Mucosa of gallbladder (tissue), 1 donor: ENCODE measurements at places on chromosomes 2 and 18.

- no peak for DNase-seq
Measured at GRCh38 chr2:161067846-161068350, 92.3 kb upstream of the TANK start.

- no peak for DNase-seq
Measured at GRCh38 chr2:73415906-73416305, 30.3 kb downstream of the ALMS1 start.

DNA sequence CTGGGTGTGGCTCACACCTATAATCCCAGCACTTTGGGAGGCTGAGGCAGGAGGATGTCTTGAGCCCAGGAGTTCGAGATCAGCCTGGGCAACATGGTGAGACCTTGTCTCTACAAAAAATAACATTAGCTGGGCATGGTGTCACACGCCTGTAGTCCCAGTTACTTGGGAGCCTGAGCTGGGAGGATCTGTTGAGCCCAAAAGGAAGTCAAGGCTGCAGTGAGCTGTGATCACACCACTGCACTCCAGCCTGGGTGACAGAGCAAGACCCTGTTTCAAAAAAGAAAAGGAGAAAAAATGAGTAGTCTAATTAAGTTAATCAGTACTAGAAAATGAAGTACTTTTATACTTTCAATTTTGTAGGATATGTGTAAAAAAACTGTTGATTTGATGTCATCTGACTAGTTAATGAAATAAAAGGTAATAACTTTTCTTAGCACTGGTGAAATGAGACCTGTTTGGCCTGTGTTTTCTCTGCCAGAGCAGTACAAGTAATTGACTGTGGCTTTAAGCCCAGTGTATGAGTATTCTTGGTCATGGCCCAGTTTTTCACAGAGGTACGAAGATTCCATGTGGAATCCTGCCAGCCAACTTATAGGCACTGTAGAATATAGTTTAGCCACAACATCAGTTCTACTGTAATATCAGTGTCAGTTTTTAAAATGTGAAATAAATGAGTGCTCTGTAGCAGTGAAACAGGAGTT is 35.8 kb downstream of the MFSD6 start:
- DNase-seq: no peak

DNA sequence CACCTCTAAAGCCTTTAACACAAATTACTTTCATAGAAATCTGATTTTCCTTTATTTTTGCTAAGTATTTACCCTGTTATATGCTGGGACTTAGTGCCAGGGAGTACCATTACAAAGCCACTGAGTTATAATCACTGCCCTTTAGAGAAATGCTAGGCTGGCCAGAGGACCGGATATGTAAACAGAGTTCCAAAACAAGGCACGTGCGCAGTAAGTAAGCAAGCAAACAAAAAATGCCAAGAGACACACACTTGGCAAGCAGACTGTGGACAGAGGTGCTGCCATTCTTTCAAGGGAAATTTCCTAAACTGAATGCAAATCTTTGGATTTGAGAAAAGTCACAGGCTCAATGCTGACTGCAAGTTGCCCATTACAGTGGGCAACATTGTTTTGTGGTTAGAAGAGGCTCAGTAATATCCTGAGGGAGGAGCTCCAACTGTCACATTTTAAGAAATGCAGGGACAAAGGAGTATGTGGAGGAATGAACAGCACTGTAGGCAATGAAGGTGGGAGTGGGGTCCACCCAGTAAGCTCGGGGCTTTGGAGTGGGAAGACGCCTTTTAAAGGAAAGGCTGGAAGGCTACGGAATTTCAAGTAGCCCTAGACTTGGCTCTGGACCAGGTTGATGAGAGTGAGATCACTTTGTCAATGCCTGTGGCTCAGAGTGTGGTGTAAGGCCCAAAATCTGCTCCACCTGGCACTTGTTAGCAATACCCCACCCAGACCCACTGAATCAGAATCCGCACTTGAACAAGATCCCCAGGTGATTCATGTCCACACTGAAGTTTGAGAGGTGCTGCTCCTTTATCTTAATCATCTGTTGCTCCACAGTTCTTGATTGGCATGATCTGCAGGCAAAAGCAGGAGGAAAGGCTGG is 2.1 kb upstream of the PARD6G start:
- DNase-seq: no peak

- no peak for DNase-seq
Measured at GRCh38 chr2:68487773-68488355, 20.5 kb downstream of the APLF start.

DNA sequence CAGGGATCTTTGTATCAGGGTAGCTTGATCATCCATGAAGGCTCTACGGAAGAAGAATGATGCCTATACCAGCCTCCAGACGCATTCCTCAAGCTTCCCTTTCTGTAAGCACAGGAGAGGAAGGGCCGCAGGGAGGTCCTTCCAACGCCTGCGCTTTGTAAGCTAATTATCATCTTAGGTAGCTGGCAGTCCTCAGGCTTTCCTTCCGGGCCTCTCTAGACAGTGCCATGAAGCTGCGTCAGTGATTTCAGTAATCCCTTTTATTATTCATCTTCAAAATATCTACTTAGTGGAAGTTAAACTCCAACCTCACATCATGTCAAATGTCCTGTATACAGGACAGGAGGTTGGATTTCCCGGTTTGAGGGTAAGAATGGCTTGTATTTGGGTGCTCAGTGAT is 92.3 kb downstream of the ETAA1 start:
- no peak for DNase-seq

- DNase-seq: no peak
Measured at GRCh38 chr2:191252699-191253098, 7.5 kb downstream of the MYO1B start.

GRCh38 chr2:274503-274902 is 9.8 kb downstream of the ACP1 start:
- no peak for DNase-seq

DNA sequence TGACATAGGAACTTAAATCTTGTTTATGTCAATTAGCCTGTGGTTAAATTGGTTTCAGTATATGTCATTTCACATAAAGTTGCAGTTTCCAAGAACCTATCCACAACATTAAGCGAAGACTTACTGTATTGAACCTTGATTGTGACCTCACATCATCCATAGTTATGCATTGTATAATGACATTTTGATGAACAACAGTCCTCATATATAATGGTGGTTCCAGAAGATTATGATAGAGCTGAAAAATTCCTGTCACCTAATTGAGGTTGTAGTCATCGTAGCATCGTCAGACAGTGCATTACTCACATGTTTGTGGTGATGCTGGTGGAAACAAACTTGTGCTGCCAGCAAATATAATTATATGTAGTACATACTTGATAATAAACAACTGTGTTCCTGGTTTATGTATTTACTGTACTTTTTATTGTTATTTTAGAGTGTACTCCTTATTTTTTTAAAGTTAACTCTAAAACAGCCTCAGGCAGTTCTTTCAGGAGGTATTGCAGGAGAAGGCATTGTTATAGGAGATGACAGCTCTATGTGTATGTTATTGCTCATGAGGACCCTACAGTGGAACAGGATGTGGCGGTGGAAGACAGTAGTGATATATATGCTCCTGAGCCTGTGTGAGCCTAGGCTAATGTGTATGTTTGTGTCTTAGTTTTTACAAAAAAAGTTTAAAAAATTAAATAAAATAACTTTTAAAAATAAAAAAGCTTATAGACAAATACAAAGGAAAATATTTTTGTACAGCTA is 56.6 kb downstream of the UBE2E3 start:
- DNase-seq: no peak

- no peak for DNase-seq
Measured at GRCh38 chr18:36650906-36651305, 177.9 kb downstream of the TPGS2 start.

GRCh38 chr2:119748135-119748534 is 11.6 kb upstream of the PTPN4 start:
- DNase-seq: no peak

GRCh38 chr2:233363744-233364235 is 9.5 kb downstream of the DGKD start:
- DNase-seq: no peak

DNA sequence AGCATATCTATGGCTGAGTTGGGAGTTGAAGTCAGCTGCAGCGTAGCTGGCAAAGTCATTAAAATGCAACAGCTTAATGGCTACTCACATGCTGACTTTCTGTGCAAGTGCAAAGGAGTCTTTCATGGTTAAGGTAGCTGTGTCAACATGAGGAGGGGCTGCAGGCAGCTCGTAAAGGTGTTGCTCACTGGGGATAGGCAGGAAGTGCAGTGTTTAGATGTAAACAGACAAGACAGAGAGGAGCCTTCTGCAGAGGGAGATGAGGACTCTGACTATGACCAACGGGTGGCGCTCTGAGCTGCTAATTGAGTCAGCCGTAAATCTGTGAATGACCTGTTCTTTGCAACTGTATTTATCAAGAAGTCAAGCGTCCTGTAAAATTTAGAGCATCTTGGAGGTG is 22.3 kb upstream of the CAVIN2 start:
- no peak for DNase-seq

DNA sequence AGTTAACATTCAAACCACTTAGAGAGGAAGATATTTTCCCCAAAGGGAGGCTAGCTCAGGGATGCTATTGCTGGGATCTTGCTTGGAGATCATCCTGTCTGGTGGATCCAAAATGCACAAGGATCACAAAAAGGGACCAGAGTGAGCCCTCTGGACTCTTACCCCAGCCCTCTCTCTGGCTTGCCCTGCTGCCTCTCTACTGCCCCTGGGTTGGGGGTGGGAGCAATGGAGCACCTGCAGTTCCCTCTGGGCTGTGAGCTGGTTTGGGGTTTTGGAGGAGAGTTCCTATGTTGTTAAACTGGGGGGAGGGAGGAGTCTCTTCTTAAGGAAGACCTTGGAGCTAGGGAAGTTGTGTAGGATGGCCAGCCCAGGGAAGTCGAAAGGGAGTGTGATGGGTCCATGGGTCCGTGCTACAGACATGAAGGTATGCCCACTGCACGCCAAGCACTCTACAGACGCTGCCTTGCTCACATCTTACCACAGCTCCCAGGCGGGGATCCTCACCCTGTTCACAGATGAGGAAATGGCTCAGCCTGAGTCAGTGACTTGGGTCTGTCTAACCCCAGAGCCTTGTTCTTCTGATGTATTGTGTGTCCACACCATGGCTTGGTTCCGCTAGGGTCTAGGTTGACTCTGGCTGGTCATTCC is 3.8 kb downstream of the LBH start:
- DNase-seq: no peak

- no peak for DNase-seq
Measured at GRCh38 chr2:27221166-27221565, 4.0 kb downstream of the CAD start.

DNA sequence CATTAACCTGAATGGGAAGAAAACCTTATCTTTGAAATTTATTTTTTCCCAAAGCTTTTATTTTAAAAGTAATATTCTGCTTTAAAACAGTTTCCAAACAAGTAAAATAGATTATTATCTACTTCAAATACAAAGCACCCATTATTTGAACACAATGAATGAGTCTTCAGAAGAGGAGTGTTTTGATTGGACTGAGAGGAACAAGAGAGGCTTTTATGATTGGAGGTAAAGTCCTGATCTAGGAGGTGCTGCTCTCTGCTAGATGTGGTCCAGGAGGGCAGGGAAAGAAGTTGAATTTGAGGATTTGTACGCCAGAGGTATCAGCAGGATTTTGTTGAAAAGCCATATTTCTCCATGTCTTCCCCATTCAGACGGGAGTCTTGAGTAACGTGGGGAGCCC is 900.7 kb downstream of the SOCS6 start:
- no peak for DNase-seq

DNA sequence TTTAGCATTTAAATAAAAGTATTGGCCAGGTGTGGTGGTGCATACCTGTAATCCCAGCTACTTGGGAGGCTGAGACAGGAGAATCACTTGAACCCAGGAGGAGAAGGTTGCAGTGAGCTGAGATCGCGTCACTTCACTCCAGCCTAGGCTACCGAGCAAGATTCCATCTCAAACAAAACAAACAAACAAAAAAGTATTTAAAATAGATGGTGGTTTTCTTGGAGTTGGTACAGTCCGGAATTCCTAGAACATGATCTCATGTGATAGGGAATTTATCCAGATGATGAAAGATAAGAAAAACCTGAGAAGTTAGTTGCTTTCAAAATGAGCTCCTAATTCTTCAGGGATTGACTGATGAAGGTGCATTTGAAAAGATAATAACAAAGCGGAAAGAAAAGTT is 62.0 kb downstream of the BIRC6 start:
- DNase-seq: no peak
